ENCODE measurements at places on chromosomes 12 and 14. TPM values are rescaled to one million over a fixed set of nuclear protein-coding genes. Genes with fewer than 3 reads are reported as not detected.
A peak's percentile ranks its signal among the peaks of the same experiment; 100 is the strongest.

NABP2 gene
- 18.8 TPM for total RNA-seq

GRCh38 chr12:617304-617915 lies 45.8 kb downstream of the NINJ2 start:
- DNase-seq: peak; percentile 87

RHNO1 gene
- total RNA-seq: 3.3 TPM

DNA sequence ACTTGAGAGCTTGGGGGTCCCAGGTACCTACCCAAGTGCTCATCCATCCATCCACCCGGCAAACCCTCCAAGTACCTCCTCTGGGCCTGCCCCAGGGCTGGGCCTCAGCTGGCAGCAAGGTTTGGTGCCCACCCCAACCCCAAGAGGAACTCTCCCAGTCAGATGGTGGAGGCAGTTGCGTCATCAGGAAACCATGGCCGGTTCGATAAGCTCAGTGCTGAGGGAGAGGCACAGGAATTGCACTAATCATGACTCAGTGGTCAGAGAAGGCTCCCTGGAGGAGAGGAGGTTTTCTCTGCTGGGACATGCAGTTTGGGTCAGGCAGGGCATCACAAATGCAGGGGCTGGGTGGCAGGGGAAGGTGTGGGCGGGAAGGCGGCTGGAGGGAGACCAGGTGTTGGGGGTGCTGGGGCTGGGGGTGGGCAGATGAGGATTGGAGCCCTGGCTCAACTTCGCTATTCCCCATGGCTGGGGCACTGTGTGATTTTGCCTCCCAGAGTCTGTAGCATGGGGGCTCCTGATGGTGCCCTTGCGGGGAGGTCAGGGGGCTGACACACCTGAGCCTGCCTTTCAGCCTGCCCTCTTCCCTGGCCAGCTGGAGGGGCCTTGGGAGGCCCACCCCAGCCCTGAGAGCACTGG lies 32.2 kb downstream of the SH2B3 start:
- DNase-seq: peak; percentile 59

Measured in Right ventricle myocardium superior (tissue), 1 donor.